Stimulated activated CD4-positive, alpha-beta T cell treated with anti-CD3 and anti-CD28 coated beads, Interleukin-4, amount 100 ng/mL, for 4 hours (primary cell): ENCODE measurements at places on chromosomes 1 and 21.

- no peak for DNase-seq
Measured at GRCh38 chr1:195956845-195957244, 651.4 kb downstream of the KCNT2 start.

DNA sequence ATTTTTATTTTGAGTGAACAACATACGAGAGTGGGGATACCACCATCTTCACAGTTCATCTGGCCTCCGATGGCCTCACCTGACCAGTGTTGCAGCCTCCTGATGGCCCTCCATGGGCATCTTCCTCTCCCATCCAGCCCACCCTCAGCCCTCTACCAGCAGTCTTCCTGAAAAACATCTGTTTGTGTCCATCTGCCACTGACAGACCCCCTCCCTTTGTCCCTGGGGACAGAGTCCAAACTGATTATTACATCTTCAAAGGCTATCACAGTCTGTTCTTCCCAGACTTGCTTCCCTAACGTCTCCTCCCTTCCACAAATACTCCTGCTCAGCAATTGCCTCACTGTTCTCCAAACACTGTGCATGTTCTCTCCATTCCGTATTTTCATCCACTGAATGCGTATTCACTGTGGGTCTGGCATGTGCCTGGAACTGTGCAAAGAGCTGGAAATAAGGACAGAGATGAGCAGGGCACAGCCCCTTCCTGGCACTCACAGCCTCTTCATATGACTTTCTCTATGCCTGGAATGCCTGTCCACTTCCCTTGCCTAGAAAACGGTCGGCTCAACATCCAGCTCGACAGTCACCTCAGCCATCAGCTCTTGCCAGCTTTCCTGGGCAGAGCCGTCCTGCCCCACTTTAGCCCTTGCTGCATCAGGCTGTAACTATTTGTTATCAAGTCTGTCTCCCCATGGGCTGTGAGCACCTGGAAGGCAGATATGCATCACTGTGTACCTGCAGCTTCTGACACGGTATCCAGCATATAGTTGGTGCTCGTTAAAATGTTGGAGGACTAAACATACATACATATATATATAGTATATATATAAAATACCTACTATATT is 8.3 kb upstream of the ATF3 start:
- no peak for DNase-seq

DNA sequence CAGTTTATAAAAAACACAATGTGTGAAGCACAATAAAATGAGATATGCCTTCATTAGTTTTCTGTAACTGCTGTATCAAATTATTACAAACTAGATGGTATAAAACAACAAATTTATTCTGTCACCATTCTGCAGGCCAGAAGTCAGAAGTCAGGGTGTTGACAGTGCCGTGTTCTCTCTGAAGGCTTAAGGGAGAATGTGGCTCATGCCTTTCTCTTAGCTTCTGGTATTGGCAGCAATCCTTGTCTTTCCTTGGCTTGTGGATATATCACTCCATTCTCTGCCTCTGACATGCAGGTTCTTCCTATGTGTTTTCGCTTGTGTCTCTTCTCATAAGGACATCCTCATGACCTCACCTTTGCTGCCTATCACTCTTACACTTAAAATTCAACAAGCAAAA is 10.1 kb downstream of the NEK7 start:
- DNase-seq: no peak

- no peak for DNase-seq
Measured at GRCh38 chr1:169307176-169307575, 60.4 kb downstream of the NME7 start.

DNA sequence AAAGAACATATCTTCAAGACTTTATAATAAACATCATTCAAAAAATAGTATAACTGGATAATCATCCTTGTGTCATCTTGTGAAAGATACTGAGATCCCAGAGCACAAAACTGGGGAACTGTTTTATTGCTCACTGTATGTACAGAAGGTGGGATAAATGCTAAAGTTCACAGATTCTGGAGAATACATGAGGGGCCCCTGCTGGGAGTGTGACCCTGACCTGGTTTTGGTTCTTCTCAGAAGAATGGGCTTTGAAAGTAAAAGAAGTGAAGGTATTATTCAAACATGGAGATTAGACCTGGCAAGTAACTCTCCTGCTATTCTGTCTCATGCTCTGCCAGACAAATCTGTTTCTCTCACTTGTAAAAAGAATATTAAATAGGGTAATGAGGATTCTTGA is 14.5 kb downstream of the WDR26 start:
- DNase-seq: no peak

DNA sequence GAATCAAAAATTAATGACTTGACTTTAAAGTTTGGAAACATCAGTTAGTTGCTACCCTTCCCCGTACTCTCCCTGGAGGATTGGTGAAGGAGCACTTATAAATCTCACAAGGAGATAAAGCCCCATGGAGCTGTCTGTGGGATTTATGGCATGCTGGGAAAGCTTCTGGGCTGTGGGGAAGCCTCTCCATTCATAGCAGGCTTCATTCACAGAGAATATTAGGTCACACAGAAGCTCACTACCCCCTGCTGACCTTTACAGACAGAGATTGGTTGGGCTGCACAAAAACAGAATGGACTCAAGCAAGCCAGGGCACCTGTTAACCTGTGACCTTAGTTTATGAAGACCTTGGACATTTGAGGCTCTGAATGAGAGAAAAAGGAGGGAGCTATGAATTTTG is 32.1 kb downstream of the RGL1 start:
- DNase-seq: no peak
